ENCODE measurements at places on chromosomes 12 and 14. TPM values are rescaled to one million over a fixed set of nuclear protein-coding genes. Genes with fewer than 3 reads are reported as not detected.

DNA sequence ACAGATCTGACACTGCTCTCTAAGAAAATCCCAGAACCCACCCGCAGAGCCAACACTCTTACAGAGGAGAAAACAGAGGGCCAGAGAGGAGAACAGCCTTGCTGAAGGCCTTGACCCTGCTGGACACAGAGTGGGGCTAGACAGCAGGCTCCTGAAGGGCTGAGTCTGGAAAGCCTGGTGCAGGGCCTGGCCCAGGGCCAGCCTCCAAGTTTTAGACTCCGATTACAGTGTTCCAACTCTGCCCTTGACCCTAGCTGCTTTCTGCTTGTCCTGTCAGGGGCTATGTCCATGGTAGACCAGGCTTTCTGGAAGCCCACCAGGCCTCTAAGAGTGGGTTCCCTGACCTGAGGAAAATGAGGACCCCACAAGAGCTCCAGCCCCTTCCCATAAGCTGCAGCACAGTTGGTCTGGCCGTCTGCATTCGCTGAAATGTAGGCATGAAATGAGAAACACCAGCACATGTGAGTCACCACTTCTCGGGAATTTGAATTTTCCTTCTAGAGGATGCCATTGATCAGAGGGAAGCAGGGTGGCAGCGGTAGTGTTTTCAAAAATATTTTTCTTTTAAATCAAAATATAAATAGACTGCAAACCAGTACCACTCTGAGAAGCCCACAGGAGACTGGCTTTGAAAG is 154.4 kb downstream of the CALM1 start:
- no peaks in the 10 kb centered on the region for H3K4me1 ChIP-seq
- H3K4me3 ChIP-seq = no peak overlapping the region
- H3K27me3 ChIP-seq = no peaks in the 10 kb centered on the region
- DNase-seq = no peak

GRCh38 chr14:93132472-93133065 is 16.8 kb upstream of the ITPK1 start:
- no peak overlapping the region for H3K27ac ChIP-seq
- no peaks in the 10 kb centered on the region for H3K36me3 ChIP-seq
- H3K4me3 ChIP-seq = no peak overlapping the region
- no peaks in the 10 kb centered on the region for H3K4me1 ChIP-seq
- DNase-seq = peak; percentile 21

DNA sequence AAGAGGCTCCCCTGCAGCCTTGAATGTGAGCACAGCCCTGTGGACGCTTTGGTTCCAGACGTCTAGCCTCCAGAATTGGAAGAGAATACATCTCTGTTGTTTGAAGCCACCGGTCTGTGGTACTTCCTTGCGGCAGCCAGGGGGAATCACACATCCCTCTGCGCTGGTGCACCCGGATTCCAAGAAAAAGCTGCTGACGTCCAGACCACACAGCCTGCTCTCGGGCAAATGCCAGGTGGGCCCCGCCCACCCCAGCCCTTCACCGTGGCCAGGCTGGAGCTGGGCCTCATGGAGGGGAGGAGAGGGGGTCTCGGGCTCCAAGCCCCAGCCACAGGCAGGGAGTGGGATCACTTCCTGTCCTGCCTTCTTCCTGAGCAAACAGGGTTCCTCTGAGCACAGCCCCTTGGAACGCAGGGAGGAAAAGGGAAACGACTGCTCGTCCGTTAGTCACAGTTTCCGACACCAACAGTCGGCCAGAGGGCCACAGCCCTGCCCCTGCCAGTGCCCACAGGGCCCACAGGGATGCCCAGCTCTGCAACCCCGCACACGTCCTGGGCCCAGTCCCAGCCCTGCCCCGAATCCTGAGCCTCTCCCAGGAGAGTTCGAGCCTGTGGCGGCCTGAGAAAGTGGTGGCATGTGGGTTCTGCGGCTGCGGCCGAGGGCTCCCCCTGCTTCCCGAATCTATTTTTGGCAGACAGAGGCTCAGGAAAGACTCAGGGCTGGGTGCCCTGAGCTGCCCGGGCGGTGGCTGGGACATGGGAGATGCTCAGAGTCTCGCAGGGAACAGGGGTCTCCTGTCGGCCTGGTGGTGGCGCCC is 85.3 kb downstream of the RFLNA start:
- H3K27ac ChIP-seq = no peak overlapping the region
- no peak for DNase-seq

DNA sequence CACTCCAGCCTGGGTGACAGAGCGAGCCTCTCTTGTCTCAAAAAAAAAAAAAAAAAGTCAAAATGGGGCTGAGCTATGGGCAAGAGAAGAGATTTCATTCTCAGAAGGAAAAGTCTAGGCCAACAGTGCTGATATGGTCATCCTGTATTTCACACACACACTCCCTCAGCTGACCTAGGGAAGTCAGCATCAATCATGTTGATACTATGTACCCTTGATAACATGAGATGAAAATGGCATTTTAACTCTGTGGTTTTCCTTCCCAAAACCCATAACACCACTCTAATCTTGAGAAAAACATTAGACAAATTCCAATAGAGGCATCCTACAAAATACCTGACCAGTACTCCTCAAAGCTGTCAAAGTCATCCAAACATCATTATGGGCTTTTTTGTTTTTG is 2.3 kb upstream of the NEMP1 start:
- H3K4me1 ChIP-seq = peaks cover 19% of the 10 kb centered on the region
- no peak overlapping the region for H3K27ac ChIP-seq
- no peak overlapping the region for H3K4me3 ChIP-seq
- DNase-seq = no peak

DNA sequence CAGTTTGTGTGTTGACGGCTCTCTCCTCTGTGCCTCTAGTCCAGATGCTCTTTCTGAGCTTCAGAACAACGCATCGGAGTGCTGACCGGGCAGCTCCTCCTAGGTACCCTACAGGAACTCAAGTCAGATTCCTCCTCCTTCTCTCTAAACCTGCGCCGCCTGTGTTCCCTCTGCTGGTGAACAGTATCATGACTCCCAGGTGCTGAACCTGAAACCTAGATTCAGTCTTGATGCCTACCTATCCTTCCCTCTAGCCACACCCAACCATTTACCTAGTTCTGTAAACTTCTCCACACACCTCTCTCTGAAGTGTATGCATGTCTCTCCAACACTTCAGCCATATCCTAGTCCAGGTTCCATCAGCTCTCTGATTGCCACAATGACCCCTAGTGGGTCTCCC is 112.7 kb downstream of the EFCAB11 start:
- no peak overlapping the region for H3K27ac ChIP-seq
- H3K27me3 ChIP-seq = no peaks in the 10 kb centered on the region
- H3K4me3 ChIP-seq = no peak overlapping the region

DNA sequence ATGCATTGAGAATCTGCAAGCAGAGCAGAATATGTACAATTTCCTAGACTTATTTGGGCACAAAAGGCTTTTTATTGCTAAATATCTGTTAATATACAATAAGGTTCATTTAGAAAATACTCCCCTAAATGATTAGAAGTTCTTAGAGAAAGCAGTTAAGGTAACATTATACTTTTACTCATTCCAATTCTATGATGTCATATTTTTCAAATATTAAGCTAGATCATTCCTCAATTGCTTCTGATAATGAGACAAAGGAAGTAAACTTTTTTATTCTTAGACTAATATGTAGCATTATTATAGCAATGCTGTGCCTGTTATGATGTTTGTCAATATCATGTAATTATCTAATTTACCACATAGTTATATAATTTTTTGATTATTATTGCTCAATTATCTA is 447.0 kb downstream of the SLC16A7 start:
- no peak for DNase-seq
- H3K4me3 ChIP-seq = no peak overlapping the region
- no peak overlapping the region for H3K27ac ChIP-seq
- no peaks in the 10 kb centered on the region for H3K36me3 ChIP-seq

DNA sequence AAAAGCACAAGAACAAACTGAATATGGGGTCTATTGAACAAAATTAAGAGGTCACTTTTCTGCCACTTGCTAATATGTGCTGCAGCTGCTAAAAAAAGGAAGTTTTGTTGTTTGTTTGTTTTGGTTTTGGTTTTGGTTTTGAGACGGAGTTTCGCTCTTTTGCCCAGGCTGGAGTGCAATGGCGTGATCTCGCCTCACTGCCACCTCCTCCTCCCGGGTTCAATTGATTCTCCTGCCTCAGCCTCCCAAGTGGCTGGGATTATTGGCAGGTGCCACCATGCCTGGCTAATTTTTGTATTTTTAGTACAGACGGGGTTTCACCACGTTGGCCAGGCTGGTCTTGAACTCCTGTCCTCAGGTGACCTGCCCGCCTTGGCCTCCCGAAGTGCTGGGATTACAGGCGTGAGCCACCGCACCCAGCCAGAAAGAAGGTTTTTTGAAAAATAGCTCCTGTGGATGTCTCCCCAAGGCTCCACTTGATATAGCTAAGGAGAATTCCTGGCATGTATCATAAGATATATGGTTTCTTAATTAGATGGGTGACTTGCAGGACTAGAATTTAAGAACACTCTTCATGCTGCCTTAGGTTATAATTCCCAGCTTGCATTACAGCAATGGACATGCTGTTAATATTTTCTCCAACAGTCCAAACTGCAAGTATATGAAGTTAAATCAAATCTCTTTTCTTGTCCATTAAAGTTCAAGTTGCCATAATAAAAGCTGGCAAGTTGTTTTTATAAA is 237.6 kb upstream of the AMIGO2 start:
- H3K4me1 ChIP-seq = peaks cover 24% of the 10 kb centered on the region
- H3K27me3 ChIP-seq = no peaks in the 10 kb centered on the region
- H3K36me3 ChIP-seq = no peaks in the 10 kb centered on the region
- H3K4me3 ChIP-seq = no peak overlapping the region
- no peak overlapping the region for H3K27ac ChIP-seq
- DNase-seq = no peak

- H3K4me3 ChIP-seq = no peak overlapping the region
- no peak overlapping the region for H3K27ac ChIP-seq
- H3K36me3 ChIP-seq = no peaks in the 10 kb centered on the region
These were observed 203.7 kb downstream of the CACNA1C start for GRCh38 chr12:2256453-2256852.

GRCh38 chr14:92677087-92677668 is 71.2 kb downstream of the LGMN start:
- H3K27ac ChIP-seq = no peak overlapping the region
- no peak overlapping the region for H3K4me3 ChIP-seq
- H3K27me3 ChIP-seq = no peaks in the 10 kb centered on the region
- peaks cover 45% of the 10 kb centered on the region for H3K36me3 ChIP-seq

GRCh38 chr14:41666301-41666700 is 59.6 kb downstream of the LRFN5 start:
- no peak overlapping the region for H3K27ac ChIP-seq
- DNase-seq = no peak
- no peak overlapping the region for H3K4me3 ChIP-seq
- H3K4me1 ChIP-seq = no peaks in the 10 kb centered on the region
- H3K27me3 ChIP-seq = no peaks in the 10 kb centered on the region

GRCh38 chr12:58424735-58425392 is 483.5 kb downstream of the ATP23 start:
- no peak for DNase-seq
- H3K4me3 ChIP-seq = no peak overlapping the region
- H3K27me3 ChIP-seq = no peaks in the 10 kb centered on the region
- no peaks in the 10 kb centered on the region for H3K36me3 ChIP-seq

DNA sequence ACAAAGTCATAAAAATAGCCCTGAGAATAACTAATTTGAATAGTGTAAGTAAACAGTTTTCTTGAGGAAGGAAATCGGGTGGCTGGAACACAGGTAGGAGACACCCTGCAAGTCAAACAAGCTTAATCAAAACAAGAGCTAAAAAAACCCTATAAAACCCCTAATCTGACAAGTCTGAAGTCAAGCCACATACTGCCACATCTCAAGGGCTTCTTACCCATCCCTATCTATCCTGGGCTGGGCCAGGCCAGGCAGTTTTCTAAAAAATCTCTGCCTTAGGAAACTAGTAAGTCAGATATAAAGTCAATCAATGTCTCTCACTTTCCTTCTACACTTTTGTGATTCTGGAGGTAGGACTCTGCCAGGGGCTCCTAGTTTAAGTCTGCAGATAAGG is 15.3 kb downstream of the UBE2N start:
- H3K36me3 ChIP-seq = no peaks in the 10 kb centered on the region
- H3K27me3 ChIP-seq = no peaks in the 10 kb centered on the region
- H3K4me3 ChIP-seq = no peak overlapping the region
- H3K4me1 ChIP-seq = peaks cover 78% of the 10 kb centered on the region
- DNase-seq = no peak
- no peak overlapping the region for H3K27ac ChIP-seq

The CEP170B gene
- total RNA-seq = 6.7 TPM

The SMIM41 gene
- not detected for total RNA-seq

The RNASE4 gene
- 0.57 TPM for total RNA-seq

The GZMB gene
- 2,724 TPM for total RNA-seq

The SETD3 gene
- total RNA-seq = 57.1 TPM

The SYNJ2BP gene
- total RNA-seq = 7.2 TPM

The ACOT4 gene
- total RNA-seq = 4.0 TPM

The SERPINA10 gene
- not detected for total RNA-seq

The DUSP16 gene
- 41.2 TPM for total RNA-seq

The UTP20 gene
- 58.6 TPM for total RNA-seq

The SELPLG gene
- total RNA-seq = 37.0 TPM

The KLRK1 gene
- 161 TPM for total RNA-seq
